NCI-H2029 (cell line): ENCODE measurements at places on chromosomes 2 and 18.

GRCh38 chr2:226849349-226849748, 13.5 kb downstream of the RHBDD1 start:
- no peak for DNase-seq

DNA sequence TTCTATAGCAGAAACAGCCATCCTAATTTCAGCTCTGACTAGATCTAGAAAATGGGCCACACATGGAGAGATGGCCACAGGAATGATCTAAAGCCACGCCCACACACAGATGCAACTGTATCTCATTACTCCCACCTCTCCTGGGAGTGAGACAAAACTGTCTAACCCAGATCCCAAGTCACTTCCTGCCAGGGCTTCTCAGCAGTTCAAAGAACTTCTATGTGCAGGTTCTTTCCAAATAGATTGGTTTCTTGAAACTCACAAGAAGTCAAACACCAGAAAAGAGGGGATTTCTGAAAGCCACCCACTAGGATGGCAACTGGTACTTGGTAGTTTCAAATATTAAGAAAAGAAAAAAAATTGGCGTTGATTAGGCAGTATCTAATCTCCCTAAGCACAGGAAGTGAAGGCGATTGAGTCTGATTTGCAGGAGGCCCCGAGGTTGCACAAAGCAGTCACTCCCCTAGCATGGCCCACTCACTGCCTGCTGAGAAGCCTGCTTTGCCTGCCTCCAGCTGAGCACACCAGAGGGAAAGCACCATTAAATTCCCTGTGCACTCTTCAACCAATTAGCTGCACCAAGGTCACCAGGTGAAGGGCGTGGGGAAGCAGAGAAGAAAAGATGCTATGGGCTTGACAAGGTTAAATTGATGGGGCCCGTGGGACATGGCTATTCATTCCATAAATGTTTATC, 51.1 kb downstream of the PAPOLG start:
- DNase-seq = no peak

DNA sequence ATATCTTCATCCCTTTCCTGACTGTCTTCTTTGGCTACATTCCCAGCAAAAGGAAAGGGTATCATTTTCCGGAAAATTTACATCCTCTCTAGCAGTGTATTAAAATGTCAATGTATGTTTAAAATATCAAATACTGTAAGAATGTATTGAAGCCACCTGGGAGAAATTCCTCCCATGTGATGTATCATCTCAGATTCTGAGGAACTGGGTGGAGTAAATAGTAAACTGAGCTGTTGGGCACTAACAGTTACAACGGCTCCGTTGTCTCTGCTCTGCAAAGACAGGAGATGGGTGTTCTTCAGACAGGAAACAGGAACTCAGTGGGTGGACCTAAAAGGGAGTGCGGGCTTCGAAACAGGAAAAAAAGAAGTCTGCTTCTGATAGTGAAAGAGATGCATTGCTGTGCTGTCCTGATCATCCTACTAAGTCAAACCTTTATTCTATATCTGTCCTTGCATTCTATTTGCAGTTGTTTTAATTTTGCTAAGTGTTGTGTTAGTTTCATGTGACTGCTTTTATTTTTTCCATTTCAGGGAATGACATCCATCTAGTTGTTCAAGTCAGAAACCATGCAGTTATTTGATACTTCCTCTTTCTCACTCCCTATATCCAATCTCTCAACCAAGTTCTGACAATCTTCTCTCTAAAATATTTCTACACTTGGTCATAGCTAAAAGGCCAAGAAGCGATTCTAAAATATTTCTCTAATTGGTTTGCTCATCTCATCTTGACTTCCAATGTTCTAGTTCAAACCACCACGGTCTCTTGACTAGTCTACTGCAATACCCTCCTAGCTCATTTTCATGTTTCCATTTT, 19.4 kb downstream of the DOK1 start:
- DNase-seq = no peak

- DNase-seq = no peak
These were observed 6.9 kb upstream of the STAT1 start for GRCh38 chr2:191020742-191021381.

GRCh38 chr18:24402209-24402785, 4.7 kb upstream of the OSBPL1A start:
- DNase-seq = no peak

DNA sequence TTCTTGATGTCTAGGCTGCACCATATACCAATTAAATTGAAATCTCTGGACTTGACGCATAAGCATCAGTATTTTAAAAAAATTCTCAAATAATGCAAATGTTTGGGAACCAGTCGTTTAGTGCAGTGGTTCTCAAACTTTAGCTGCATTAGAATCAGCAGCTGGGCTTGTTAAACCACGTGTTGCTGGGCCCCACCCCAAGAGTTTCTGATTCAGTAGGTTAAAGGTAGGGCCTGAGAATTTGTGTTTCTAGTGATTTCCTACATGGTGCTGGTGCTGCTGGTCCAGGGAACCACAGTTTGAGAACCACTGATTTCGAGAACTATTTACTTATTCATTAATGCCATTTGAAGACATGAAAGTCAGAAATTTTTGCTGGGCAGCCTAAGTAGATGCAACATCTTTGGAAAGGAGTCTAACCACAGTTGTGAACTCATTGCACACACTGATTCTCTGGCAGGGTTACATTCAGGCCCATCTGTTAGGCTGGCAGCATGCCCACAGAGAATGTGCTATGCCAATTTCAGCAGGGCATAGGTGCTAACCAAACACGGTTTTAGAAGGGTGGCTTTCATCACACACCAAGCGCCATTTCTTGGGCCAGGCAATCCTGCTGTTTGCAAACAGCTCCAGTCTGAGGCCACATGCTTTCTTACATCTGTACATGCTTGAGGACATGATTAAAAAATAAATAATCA, 26.4 kb upstream of the ATP5MC3 start:
- peak; percentile 35 for DNase-seq

- DNase-seq = no peak
These were observed 725 bp downstream of the SLC66A2 start for GRCh38 chr18:79950515-79951341.

GRCh38 chr2:147250652-147251356, 594.0 kb upstream of the ACVR2A start:
- no peak for DNase-seq

GRCh38 chr18:46425511-46425910, 231.5 kb downstream of the LOXHD1 start:
- DNase-seq = no peak

DNA sequence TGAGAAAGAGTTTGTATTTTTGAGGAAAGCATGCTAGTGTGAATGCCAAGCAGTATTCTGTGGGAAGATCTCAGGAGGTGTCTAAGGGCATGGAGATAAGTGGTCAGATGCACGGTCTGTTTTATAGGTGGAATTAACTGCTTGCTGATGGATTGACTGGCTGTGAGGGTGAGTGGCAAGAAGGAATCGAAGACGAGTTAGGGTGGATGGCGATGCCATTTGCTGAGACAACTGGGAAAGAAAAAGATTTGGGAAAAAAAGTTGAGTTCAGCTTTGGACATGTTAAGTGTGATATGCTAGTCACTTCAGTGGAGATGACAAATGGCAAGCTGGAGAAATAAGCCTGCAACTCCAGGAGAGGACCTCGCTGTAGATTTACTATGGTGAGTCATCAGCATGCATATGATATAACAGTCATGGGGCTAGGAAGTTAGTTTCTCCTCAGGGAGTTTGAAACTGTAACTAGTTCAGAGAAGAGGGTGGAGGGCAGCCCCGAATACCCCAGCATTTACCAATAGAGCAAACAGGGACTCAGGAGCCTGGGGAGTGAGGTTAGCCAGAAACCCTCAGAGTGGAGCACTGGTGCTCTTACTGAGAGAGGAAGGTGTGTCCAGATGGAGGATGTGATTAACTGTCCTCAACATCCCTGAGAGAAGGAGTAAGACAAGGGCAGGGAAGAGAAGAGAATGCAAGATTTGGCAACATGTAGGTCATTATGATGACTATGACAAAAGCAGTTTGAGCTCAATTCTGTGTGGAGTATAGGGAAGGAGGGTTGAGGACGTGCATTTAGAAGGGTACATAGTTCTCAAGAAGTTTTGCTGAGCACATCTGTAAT, 2.0 kb upstream of the HK2 start:
- DNase-seq = no peak

DNA sequence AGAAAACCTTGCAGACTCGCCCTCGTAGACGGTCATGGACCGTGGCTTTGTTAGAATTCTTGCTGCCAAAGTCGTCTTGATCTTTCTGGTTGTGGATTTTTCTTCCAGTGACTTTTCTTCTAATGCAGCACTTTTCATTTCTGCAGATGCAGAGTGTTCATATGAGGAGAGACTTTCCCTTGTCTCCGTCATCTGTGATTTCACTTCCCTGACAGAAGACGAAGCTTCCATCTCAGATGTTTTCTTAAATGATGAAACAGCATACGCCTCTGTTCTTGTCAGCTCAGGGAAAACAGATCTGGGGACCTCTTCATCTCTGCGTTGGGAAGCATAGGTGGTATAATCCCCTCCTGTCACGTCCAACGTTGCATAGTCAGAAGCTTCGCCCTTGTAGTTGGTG, 50.9 kb downstream of the PLEKHA3 start:
- no peak for DNase-seq

DNA sequence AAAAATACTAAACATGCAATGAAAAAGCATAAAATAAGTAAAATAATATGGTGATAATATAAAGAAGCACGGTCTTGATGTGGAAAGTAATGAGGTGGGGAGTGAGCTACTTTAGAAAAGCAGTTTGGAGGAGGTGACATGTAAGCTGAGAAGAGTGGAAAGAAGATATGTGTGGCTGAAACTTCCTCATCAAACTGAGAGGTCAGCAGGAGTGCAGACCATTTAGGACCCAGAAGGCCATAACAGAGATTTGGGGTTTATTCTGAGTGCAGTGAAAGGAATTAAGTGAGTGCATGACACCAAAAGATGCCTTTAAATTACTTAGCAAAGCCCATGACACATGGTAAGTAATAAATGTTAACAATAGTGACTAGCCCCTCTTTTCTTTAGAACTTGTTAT, 24.4 kb upstream of the TMEM182 start:
- no peak for DNase-seq

DNA sequence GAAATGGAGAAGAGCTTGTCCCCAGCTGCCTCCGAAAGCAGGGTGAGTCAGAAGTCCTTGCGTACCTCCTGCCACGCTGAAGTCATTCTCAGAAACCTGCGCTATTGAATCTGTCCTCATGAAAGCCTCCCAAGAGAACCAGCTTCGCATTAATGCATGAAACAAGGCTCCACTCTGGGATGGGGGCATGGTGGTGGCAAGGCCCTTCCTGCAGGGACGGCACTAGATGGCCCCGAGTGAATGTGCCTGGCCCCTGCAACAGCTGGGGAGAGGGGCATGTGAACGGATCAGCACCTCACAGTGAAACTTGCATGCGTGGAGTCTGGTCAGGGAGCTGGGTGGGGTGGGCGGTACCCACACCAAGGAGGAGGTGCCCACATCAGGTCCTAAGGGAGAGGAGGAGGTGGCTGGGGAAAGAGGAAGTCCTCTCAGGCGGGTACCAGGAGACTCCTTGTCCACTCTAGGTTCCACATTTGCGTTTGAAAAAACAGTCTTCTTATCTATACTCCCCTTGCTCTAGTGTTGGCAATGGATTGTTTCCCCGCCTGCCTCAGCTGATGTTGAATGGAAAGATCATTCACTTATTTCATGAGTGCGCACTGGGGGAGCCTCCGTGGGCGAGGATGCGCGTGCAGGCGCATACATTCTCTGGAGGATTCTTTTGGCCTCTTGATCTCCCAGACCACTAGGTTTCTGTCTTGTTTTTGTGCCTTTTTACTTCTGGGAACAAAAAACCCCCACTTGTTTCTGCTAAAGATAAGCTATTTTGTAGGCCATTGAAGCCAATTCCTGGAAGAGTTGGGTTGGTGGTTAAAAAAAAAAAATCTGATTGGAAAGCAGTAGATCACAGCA, 104.7 kb downstream of the KLHL29 start:
- DNase-seq = no peak

DNA sequence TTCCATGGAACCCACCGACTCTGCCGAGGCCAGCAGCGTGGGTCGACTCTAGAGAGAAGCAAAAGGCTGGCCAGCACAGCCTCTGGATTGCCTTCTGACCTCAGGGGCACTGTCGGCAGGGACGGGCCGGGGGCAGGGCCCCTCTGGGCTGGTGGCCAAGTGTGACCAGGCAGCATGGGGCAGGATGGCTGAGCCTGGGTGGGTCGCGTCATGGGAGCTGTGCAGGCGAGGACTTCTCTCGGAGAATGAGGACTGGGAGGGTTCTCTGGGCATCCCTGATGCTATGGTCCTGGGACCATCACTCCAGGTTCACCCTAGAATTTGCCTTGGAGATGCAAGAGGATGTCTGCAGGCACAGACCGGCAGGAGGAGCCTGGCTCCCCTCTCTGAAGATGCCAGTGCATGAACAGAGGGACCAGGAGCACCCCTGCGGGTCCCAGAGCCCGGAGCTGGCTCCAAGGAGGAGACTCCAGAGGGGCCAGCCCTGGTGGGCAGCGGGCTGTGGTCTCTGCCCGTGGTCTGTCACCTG, 289.2 kb downstream of the NDUFA10 start:
- DNase-seq = no peak

DNA sequence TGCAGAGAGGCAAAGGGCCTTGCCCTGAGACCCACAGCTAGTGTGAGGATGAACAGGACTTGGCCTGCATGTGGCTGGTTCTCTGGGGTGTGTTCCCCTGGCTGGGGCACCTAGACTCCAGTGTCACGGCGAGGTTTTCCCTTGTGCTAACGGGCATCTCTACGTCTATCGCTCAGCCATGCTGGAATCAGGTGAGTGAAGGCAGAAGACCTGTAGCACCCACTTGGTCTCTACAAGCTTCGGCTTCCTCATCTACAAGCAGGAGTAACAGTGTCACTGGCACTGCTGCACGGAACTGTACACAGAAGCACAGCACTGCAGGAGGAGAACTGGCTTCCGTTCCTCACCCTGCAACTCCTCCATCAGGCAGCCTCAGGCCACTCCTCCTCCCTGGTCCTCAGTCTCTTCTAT, 30.6 kb downstream of the HS1BP3 start:
- DNase-seq = no peak

GRCh38 chr2:231454361-231454791, 9.9 kb downstream of the NCL start:
- no peak for DNase-seq

DNA sequence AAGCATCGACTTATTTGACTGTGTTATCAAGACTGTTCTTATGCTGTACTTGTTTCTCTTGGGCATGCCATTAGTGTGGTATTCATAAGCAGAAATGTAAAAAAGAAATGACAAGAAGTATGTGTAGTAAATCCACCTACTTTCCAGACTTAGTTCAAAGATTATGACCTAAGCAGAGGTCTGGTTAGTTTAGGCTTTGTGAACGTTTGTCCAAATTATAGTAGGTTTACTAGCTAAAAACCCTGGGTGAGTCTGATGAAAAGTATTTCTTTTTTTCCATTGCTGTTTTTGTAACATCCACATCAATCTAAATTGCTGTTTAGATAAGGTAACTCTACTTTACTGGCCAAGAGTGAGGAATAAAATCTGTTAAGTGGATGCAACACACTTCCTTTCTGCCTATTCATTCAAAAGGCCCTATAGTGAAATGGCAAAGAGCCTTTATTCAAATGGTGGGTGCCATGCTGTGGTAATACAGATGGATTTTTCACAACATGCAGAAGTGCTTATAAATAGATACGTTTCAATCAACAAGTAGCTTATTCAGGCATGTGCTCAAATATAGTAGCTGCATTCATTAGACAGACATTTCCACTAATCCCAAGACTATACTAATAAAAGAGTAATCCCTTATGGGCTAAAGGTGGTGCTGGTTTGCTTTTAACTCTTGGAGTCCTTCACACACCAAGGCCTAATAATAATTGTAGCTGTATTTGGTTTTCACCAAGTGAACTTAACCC, 122.5 kb upstream of the LTBP1 start:
- DNase-seq = no peak
